Stimulated activated naive CD4-positive, alpha-beta T cell treated with Interleukin-2 at 50 U/mL for 16 hours (primary cell): ENCODE measurements at places on chromosomes 4 and X.

DNA sequence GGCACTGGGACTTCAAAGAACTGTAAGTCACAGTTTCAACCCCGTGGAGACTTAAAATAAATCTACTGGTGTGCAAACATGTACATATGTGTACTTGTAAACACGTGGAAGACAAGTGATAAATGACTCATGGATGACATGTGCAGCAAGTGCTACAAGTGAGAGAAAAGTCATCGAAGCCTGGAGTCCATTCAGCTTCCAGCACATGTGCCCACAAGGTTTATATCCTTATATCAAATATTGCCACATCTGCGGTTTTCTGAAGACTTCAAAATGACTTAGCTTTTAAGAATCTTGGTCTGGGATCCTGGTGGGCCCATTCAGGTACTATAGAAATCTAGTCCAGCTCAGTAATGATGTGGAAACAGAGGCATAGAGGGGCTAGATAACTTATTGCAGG, 33.0 kb upstream of the TTC29 start:
- DNase-seq, result no peak

- peak; percentile 2 for DNase-seq
Measured at GRCh38 chr4:102449751-102450352, 51.3 kb upstream of the NFKB1 start.

DNA sequence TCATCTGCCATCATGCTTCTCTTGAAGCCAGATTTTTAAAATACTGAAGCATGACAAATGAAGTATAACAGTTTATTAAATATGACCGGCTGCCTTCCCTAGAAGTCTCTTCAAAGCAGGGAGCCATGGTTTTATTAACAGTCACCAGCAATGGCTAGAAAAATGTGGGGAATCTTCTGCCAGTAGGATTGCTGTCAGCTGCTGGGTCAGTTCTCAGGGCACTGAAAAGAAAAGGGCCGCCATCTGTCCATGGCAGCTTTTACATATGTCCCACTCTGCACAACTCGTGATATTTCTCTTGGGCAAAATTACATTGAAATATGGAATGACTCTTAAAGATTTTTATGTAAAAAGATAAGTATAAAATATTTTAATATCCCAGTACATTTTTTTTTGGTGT, 2.8 kb downstream of the CCNG2 start:
- DNase-seq, result no peak

DNA sequence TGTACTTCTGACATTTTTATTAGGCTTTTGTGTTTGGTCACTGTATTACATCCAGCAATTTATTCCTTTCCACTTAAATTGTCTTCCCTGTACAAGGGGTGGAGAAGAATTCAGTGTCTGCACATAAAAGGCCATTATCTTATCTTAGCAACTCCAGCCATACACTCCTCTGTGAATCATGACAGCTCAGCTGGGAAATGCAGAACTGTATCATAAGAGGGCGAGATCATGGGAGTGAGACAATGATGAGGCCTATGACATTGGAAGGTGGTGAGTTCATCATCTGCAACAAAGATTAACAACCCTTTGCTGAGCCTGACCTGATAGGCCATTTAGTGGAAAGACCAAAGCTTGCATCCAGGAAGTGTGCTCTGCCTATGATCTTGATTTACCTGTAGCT, 33.3 kb downstream of the SLIT2 start:
- no peak for DNase-seq

- no peak for DNase-seq
Measured at GRCh38 chr4:10239982-10240654, 123.5 kb upstream of the WDR1 start.

GRCh38 chr4:152734015-152734698, 45.4 kb downstream of the TIGD4 start:
- DNase-seq, result no peak

- DNase-seq, result no peak
Measured at GRCh38 chr4:1244978-1245471, 3.9 kb downstream of the CTBP1 start.

- DNase-seq, result no peak
Measured at GRCh38 chr4:2348786-2349185, 69.7 kb downstream of the ZFYVE28 start.

DNA sequence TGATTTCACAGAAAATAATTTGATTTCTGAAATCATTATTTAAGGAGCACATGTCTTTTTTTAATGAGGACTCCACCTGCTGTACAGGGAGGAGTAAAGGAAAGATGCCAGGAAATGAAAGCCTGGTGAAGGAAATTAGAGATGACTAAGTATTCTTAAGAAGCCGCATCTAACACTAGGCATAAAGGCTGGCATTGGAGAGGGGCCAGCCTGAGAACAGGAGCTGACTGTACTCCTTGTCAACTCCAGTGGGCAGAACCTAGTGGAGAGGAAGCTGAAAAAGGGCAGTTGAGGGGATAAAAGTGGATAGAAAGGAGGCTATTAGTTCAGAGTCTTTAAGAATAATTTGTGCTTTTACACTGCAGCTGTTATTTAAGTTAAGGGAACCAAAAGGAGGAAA, 393.0 kb downstream of the PPP1R2C start:
- no peak for DNase-seq

DNA sequence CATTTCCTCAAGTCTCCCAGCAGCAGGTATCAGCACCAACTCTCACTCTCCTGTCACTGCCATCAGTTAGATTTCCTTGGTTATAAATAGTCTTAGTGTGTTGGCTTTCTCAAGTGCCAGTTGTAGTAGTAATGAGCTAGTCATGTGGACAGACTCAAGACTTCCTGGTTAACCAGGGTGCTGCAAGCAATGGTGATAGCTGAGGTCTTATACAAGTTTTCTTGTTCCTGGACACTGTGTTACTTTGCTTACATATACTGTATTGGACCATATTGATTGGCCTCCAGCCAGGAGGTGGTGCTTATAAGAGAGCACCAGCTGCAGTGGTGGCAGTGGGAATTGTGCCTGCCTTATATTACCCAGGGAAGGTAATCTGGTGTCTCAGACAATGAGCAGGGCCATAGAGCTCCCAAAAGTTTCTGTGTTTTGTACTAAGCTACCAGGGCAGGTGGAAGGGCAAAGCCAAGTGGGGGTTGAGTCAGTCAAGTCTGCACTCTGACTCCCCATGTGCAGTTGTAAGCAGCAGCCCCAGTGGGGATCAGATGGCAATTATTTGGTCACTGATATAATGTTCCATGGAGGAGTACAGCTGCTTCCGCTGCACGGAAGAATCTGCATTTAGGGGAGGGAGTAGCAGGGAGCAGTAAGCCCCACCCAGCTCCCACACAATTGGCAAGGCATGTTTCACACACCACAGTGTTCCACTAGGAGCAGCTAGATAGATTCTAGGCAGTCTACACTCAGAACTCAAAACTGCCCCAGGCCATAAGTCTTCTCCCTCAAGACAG, 24.1 kb upstream of the ZDHHC15 start:
- no peak for DNase-seq

DNA sequence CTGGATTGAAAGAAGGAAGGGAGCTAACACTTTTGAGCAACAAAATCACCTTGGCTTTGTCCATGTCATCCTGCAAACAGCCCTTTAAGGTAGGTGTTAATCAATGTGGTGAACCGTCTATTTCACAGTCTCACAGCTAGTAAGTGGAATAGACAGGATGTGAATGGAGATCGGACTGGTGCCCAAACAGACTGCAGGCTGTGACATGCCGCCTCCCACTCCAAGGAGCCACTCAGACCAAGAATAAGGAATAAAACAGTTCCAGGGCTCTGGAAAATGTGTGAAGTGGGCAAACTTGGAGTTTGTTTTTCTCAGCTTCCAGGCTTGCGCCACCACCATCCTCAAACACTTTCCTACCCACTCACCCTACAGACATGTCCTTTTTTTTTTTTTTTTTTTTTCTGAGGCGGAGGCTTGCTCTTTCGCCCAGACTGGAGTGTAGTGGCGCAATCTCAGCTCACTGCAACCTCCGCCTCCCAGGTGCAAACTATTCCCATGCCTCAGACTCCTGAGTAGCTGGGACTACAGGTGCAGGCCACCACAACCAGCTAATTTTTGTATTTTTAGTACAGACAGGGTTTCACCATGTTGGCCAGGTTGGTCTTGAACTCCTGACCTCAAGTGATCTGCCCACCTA, 57.7 kb upstream of the SEC24B start:
- no peak for DNase-seq

DNA sequence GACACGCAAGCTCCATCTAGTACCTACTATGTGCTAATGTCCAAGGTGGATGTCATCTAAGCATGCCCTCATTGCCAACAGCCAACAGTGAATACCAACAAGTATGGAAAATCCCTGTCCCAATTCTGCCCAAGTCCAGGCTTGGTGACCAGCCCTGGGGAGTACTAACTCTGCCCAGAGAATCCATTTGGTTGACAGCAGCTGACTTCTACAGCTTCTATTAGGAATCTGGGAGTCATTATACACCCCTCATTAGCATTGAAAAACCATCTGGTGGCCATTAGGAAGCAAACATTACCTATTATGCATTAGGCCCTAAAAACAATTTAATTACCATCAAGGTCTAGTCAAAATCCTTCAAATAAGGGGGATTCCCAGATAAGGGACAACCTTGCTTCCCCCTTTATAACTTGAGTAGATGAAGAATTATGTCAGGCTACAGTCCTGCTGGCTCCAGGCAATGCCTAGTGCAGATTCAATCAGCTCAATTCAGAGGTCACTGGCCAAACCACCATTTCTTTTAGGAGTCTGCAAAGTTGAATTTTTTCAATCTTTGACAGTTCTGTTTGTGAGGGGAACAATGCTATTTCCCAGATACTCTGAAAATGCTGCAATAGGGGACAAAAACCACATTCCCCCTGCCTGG, 228.0 kb upstream of the LDB2 start:
- no peak for DNase-seq

DNA sequence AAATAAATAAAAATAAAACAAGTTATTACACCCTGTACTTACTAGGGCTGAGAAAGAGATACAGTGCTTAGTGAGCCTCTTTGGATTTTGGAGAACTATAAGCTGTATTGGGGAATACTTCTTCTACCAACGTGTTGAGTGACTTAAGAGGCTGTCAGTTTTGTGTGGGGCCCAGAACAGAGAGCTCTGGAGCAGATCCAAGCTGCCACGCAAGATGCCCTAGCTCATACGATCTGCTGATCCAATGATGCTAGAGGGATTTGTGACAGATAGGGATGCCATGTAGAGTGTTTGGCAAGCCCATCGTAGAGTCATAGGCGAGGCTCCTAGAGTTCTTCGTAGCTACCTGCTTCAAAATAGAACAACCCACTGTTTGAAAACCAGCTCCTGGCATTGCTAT, 60.3 kb upstream of the KLF3 start:
- no peak for DNase-seq

DNA sequence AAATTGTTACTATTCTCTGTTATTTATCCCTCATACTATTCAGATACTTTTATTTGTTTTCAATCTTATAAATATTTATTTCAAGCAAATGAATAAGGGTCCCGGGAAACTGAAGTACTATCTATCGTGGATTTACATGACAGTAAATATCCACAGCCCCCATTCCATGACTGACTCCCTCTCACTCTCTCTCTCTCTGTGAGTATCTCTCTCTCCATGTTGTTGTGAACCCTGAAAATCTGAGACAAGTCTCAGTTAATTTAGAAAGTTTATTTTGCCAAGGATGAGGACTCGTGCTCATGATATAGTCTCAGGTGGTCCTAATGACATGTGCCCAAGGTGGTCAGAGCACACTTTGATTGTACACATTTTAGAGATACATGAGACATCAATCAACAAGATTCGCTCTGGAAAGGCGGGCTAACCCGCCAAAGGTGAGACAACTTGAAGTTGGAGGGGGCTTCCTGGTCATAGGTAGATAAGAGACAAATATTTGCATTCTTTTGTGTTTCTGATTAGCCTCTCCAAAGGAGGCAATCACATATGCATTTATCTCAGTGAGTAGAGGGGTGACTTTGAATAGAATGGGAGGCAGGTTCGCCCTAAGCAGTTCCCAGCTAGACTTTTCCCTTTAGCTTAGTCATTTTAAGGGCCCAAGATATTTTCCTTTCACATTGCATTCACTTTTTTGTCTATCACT, 986.4 kb downstream of the NLGN4X start:
- no peak for DNase-seq

DNA sequence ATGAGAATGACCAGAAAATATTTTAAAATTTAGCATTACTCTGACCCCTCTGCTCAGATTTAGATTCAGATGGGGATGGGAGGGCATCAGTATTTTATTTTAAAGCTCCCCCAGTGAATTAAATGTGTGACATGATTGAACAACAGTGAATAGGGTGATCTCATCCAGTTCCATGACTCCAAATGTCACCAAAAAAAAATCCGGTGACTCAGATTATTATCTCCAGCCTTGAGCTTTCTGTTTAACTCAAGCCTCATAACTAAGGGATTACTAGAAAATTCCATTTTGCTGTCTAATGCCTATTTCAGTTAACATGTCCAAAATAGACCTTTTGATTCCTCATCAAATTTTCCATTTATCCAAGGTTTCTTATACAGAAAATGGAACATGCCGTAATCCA, 121.8 kb upstream of the TMEM47 start:
- no peak for DNase-seq

- no peak for DNase-seq
Measured at GRCh38 chrX:35351795-35352483, 409.3 kb downstream of the FAM47B start.

- no peak for DNase-seq
Measured at GRCh38 chr4:75623026-75623425, 7.3 kb downstream of the CDKL2 start.
